ENCODE measurements at places on chromosomes 11 and 22.

GRCh38 chr11:75334402-75334891 lies 17.0 kb downstream of the ARRB1 start:
- DNase-seq: no peak

GRCh38 chr11:64334764-64335735 lies 5.0 kb upstream of the CCDC88B start:
- DNase-seq: peak; percentile 30

DNA sequence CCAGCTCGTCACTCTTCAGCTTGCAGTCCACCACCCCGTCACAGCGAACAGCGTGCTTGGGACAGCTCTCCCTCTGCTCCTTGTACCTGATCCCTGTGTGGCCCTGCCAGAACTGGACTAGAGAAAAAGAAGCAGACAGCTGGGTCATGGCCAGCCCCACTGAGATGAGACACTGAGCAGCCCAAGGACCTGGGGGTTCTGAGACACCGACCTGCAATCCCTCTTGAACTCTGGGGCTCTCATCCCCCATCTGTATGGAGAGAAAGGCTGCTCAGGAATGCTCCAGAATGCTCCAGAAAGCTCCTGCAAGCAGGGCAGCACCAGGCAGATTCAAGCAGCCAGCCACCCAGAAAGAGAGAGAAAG lies 14.8 kb downstream of the TMPRSS13 start:
- DNase-seq: no peak

- DNase-seq: no peak
These were observed 817.2 kb downstream of the LRRC4C start for GRCh38 chr11:40642284-40642683.

DNA sequence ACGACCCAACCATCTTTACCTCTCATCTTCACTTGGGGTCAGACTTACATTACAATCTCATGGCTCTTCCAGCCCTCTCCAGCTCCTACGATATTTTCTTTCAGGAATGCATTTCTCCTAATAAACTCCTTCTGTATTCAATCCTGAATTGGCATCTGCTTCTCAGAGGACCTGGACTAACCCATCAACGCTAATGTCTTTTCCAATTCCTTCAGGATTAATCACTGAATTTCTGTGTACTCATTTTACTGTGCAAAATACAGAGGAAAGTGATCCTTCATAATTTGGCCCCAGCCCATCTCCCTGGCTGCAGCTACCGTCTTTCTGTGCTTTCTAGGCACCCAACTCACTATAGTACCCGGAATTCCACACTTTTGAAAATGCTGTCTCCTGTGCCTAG lies 239.2 kb downstream of the METTL15 start:
- DNase-seq: no peak

- DNase-seq: no peak
These were observed 1.2 kb downstream of the CAPN5 start for GRCh38 chr11:77067861-77068443.

DNA sequence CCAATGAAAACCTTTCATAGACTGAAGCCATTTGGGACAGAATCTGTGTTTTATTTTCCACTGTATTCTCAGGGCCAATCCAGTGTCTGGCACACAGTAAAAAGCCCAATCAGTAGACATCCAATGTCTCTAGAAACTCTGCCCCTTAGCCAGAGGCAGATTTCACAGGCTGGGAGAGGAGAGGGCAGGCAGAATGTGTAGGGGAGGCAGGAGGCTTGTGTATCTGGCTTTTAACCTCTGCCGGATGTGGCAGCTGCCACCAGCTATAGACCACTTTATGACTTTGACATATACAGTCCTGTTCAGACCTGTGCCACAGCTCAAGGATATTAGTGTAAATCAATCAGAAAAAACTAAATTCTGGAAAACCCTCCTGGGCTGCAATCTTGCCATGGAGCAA lies 4.4 kb downstream of the EXPH5 start:
- no peak for DNase-seq

DNA sequence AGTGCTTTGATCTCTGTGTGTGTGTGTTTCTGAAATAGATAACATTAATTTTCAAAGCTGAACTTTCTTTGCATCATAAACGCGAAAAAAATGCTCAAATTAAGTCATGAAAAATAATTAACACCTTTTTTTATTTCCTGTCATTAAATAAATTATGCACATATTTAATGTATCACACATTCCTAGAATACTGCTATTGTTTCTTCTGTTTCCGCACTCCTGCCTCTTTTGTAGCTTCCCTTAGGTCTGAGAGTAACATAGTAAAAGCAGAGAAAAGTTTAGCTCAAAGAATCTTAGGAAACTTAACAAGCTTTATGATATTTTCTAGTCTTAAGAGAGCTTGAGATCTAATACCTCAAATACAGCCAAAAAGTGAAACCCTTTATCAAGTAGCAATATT lies 504.2 kb downstream of the JRKL start:
- DNase-seq: no peak

- no peak for DNase-seq
These were observed 439.1 kb downstream of the METTL15 start for GRCh38 chr11:28547321-28547741.

GRCh38 chr22:50729391-50730012 lies 8.5 kb upstream of the ACR start:
- DNase-seq: no peak

- peak; percentile 69 for DNase-seq
These were observed 8.2 kb downstream of the UPB1 start for GRCh38 chr22:24503137-24503842.

GRCh38 chr11:2178906-2179494 lies 7.4 kb upstream of the TH start:
- DNase-seq: no peak

GRCh38 chr22:21443735-21444421 lies 23.3 kb upstream of the TMEM191C start:
- no peak for DNase-seq

DNA sequence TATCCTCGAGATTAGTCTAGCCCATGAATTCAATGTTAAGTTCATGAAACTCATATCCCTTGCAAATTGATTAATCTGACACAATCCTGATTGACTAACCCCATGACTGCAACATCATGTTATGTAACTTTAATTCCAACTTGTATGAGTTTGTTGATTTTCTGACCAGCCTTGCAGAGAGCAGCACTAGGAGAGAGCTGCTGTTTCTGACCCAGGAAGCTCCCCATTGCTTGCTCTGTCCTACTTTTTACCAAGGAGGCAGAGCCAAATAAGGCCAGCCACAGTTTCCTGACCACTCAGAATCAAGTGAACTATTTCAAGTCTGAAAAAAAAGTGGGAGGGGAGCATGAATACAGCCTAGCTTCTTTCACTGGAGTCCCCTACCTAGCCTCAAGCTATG lies 13.2 kb downstream of the MPZL3 start:
- DNase-seq: no peak

- DNase-seq: no peak
These were observed 85.5 kb downstream of the MORC2 start for GRCh38 chr22:30882974-30883533.

DNA sequence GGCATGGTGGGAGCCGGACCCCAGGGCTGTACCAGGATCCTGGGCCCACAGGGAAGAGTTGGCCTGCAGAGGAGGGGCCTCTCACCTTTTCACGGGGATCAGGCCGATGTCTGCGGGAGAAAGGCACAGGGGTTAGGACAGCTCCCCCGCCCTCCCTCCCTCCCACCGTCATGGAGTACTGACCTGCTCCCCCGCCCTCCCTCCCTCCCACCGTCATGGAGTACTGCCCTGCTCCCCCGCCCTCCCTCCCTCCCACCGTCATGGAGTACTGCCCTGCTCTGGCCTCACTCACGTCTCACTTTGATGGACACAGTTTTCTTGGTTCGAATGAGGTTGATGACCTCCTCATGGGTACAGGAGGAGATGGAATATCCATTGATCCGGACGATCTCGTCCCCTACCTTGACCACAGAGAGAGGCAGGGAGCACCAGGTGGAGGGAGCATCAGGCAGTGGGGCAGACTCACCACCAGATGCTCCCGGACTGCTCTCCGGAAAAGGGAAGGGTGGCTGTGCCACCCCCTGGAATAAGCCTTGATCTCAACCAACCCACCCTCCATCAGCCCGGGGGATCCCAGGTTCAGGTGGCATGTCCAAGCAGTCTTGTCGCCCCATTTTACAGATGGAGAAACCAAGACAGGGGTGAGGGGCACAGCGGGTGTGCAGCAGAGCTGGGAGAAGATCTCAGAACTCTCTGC lies 17.1 kb downstream of the USH1C start:
- no peak for DNase-seq

- no peak for DNase-seq
These were observed 8.5 kb downstream of the EIF3D start for GRCh38 chr22:36520423-36520822.

GRCh38 chr11:125978778-125979407 lies 33.0 kb downstream of the VSIG10L2 start:
- DNase-seq: no peak

- DNase-seq: no peak
These were observed 601.0 kb upstream of the KIRREL3 start for GRCh38 chr11:127601578-127601977.

GRCh38 chr22:50190182-50190940 lies 4.6 kb downstream of the TRABD start:
- peak; percentile 62 for DNase-seq

GRCh38 chr22:26763633-26764361 lies 106.4 kb downstream of the MIAT start:
- DNase-seq: no peak

GRCh38 chr11:113949891-113950290 lies 25.0 kb upstream of the HTR3A start:
- DNase-seq: no peak

DNA sequence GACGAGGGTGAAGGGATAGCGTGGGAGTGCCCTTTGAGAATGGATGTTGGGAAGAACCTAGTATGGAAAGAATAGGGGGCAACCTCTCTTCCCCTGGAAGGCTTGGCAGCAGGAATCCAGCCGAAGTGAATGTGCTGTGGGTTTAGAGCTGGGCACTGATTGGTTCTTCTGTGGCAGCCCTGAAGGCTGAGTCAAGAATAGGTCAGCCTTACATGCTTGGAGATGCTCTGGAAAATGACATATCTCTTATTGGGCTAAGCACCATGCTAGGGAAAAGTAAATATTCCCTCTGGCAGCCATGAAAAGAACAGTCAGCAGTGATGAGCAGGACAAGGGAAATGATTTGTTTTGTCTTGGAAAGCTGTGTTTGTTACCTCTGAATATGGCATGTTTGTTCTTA lies 149.5 kb downstream of the COMMD9 start:
- no peak for DNase-seq

GRCh38 chr11:100830274-100830673 lies 143.2 kb downstream of the ARHGAP42 start:
- no peak for DNase-seq

DNA sequence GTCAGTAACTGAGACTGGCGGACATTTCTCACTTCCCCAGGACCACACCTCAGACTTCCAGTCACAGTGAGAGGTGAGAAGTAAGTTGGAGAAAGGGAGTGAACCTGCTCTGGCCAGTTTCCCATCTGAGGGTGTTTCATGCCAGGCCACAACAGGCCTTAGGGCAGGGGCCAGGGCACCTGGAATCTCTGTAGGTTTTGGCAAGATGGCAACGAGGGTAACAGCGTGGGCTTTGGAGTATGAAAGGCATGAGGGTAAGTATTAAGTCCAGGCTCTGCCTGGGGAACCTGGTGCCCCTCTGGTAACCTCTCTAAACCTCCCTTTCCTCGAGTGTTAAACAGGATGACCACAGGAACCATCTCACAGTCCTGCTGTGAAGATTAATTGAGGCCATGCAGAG lies 28.5 kb upstream of the ABCC8 start:
- no peak for DNase-seq

DNA sequence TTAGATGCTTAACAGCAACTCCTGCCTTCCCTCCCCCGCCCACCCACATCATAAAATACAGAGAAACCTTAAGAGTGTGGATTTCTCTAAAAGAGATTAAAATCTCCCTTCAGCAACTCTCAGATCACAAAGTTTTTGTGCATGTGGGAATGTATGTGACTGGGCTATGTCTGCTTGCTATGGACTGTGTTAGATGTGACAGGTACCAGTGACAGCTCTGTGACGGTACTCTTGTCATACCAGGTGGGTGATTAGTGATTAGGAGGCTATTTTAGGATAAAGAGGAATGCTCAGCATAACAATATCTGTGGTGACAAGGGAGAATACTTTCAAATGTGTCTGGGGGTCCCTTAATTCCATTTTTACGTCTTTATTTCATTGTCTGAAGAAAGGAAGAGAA lies 60.2 kb downstream of the SYT9 start:
- no peak for DNase-seq

GRCh38 chr22:32531931-32532819 lies 57.6 kb downstream of the FBXO7 start:
- DNase-seq: no peak

DNA sequence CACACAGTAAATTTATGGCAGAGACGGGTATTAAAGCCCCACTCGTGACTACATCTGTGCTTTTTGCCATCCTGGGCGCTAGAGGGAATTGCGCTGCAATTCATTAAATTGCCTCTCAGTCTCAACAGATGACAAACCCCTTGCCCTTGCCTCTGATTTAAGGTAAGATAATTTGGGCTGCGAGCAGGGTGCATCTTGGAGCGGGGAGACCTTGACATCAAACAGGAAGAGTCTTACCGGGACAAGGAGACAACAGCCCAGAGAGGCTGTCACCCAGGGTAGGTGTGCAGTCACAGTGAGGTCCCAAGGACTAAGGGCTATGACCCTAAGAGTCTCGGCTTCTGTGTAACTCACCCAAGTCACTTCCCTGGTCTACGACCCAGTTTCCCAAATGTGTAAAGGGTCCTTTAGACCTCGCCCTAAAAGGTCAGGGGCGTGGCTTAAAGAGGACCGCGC lies 449 bp upstream of the TOM1 start:
- DNase-seq: no peak

- DNase-seq: no peak
These were observed 113.1 kb downstream of the RBFOX2 start for GRCh38 chr22:35915477-35916013.

GRCh38 chr11:117821431-117821830 lies 3.1 kb downstream of the FXYD2 start:
- no peak for DNase-seq

- DNase-seq: no peak
These were observed 1.0 kb upstream of the PLAAT2 start for GRCh38 chr11:63564056-63564774.

DNA sequence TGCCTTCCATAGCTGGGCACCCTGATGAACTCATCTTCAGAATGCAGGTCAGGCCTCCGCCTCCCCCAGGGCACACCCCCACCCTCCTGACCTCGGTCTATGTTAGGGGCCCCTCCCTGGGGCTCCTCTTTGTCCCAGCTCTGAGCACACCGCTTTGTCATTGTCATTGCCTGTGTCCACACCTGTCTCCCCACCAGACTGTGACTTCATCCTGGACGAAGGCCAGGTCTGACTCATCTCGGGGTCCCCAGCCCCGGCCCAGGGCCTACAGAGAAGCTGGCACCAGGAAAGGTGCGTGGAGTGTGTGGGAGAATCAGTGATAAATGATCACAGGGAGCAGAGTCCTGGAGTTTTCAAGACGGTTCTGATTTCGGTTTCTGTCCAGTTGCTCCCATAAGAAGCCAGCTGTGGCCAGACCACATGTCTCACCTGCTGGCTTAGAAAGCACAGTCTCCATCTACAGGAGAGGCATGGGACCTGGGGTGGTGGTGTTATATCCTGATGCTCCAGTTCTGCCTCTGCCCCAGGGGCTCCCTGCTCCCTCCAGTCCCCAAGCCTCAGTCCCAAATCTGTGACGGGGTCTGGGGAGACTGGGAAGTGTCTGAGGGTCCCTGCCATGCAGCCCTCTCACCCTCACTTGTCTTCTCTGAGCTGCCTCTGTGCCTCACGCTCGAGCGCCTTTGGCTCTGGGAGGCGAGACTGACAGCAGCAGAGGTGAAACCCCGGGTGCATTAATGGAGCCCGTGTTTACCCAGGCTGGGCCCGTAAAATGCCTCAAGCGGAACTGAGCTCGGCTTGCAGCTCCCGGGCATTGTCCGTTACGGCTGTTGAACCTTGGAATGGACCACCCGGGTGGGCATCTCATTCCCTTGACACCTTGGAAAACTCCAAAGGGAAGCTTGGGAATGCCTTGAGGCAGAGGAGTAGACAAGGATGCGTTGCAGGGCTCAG lies 85.5 kb upstream of the WNT11 start:
- DNase-seq: no peak
